NCI-H1092 treated with DMSO at 0.1 percent for 48 hours (cell line): ENCODE measurements at places on chromosomes 5 and 9.

GRCh38 chr5:12017007-12017406 lies 112.8 kb upstream of the CTNND2 start:
- DNase-seq, result no peak

- no peak for DNase-seq
Observed at GRCh38 chr5:8993031-8993430, 552.8 kb downstream of the SEMA5A start.

- DNase-seq, result no peak
Observed at GRCh38 chr5:466661-467310, 23.8 kb downstream of the EXOC3 start.

DNA sequence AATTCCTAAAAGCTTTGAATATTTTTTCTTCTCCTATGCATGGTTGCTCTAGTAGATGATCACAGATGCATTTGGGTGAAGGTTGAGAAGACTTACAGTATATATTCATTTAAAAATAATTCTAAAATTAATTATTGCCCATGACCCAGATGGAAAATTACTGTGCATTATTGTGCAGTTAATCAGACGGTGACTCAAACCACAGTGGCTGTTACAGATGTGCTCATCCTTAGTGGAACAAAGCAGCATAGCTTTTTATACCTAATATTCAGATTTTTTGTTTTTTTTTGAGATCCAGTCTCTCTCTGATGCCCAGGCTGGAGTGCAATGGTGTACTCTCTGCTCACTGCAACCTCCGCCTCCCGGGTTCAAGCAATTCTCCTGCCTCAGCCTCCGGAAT lies 10.7 kb downstream of the OR2V1 start:
- DNase-seq, result no peak

DNA sequence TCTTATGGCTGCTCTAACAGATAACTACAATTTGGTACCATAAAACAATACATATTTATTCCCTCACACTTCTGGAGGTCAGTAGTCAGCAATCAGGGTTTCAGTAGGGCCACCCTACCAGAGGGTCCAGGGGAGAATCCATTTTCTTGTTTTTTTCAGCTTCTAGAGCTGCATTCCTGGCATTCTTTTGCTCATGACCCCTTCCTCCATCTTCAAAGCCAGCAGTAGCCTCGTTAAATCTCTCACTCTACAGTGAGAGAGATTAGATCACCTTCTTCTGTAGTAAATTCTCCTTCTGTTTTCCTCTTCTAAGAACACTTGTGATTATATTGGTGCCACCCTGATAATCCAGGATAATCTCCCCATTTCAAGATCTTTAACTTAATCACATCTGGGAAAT lies 187.4 kb downstream of the RFK start:
- no peak for DNase-seq

- no peak for DNase-seq
Observed at GRCh38 chr5:143198332-143198731, 205.2 kb downstream of the NR3C1 start.

DNA sequence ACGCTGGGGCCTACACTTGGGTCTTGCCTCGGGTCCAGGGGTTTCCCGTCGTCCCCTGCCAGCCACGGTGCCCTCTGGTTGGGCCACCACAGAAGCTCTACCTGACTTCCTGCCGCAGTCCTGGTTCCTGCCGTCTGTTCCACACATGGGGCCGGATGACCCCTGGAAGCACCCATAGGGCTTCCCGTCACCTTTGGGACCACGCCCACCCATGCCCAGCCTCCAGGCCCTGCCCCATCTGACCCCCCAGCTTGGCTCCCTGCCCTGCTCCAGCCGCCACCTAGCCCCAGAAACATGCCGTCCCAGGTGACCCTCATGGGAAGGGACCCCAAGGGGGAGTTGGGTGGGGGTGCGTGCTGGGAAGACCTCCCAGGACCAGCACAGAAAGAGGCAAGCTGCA lies 13.7 kb downstream of the MRPL36 start:
- DNase-seq, result no peak

DNA sequence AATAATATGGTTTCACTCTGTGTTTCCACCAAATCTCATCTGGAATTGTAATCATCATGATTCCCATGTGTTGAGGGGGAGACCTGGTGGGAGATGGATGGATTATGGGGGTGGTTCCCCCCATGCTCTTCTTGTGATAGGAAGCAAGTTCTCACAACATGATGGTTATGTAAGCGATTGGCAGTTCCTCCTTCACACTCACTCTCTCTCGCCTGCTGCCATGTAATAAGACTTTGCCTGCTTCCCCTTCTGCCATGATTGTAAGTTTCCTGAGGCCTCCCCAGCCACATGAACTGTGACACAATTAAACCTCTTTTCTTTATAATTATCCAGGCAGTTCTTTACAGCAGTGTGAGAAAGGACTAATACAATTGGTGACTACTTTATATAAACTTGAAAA lies 48.4 kb downstream of the PTBP3 start:
- no peak for DNase-seq

DNA sequence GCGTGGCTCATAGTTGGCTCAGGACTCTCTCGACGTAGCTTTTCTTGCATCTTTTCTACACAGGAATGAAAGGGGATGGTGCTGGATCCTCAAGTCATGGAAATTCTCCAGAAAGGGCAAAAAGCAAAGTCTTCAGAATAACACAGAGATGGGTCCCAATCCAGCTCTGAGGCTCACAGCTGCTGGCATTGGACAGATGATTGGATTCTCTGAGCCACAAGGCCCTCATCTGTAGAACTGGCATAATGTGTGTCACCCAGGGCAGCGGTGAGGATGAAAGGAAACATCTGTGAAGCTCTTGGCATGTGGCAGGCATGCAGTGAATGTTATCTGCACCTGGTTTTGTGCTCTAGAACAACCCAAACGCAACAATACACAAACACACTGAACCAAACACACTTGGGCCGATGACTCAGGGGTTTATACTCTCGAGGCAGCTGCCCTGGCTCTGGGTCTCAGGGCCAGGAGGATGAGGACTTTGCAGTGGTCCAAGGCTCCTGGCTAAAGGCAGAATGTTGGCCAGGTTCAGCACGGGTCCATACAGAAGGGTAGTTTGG lies 64.0 kb upstream of the UBTD2 start:
- no peak for DNase-seq

DNA sequence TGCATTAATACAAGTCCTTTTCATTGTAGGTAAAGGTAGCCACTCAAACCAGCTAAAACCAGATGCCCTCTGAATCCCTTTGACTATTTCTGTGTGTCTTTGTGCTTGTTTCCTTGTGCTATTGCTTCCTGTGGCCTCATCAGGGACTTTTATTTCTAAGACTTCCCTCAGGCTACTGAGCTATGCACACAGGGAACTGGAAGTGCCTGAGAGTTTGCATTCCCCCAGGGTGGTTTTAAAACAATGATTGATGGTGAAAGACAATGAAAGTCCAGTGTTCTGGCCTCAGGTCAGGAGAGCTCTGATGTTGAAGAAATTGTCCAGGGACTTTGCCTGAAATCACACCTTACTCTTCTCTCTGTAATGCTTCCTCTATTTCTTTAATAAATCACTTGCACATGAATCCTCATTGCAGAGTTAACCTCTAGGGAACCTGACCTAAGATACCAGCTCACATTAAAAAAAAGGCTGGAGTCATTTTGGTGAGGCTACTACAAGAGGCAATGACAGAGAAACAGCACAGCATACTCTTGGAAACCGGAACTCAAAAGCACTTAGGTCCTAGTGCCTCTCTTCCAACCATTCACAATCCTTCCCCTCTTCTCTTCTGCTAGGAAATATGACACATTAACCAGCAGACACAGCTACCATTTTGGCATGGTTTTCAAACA lies 158.1 kb upstream of the NREP start:
- no peak for DNase-seq

GRCh38 chr9:122949696-122950095 lies 8.9 kb downstream of the RABGAP1 start:
- DNase-seq, result no peak

GRCh38 chr5:9851458-9851857 lies 221.3 kb upstream of the TAS2R1 start:
- no peak for DNase-seq

DNA sequence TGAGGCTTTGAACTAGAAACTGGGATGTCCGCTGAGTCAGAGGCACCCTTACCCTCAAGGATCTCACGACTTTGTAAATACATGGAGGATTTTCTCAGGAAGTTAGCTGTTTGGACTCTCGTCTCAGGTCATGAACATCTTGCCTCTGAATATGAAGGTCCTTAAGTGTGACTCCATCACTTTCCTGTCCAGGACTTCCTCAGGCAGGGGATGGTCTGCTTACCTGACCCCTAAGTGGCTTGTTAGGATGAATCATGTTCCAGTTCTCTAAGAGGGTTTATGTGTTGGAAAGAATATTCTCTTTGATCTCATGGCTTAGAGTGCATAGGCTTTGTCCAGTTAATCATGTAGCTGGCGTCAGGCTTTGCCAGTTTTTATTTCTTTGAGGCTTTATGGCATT lies 511.7 kb upstream of the KLF4 start:
- no peak for DNase-seq

GRCh38 chr5:177116631-177117373 lies 16.8 kb upstream of the NSD1 start:
- DNase-seq, result no peak

- no peak for DNase-seq
Observed at GRCh38 chr9:86072394-86072877, 26.9 kb downstream of the GOLM1 start.

GRCh38 chr5:77333451-77334123 lies 123.1 kb downstream of the PDE8B start:
- DNase-seq, result no peak

DNA sequence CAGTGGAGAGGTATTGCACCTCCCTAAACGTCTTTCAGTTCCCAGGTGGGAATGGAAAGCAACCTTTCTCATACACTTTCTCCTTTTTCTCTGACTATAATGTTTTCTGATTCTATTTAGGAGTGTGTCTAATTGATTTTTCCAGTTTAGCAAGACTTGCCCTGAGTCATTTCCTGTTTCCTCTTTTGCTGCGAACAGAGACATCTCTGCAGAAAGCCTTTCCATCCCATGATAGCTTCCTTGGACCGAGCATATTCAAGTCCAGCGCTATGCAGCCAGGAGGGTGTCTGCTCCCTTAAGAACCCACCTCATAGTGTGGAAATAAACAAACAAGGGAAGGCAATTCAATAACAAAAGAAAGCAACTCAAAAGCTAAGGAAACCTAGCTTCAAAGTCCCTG lies 60.0 kb upstream of the CDH6 start:
- DNase-seq, result no peak

DNA sequence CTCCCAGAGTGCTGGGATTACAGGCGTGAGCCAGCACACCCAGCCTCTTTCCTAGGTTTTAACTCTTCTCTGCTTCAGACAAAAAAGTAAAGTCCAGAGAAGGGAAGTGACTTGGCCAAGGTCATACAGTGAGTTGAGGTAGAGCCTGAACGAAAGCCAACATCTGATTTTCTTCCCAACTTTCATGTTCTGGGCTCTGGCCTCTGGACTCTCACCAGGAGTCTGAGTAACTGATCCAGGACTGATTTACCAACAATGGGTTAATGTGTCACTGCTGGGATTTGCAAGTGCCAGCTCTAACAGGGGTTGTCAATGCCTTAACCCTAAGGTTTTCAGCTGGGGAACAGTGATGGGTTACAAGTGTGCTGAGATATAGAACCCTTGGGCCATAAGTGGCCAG lies 32.2 kb upstream of the LARP1 start:
- DNase-seq, result no peak

DNA sequence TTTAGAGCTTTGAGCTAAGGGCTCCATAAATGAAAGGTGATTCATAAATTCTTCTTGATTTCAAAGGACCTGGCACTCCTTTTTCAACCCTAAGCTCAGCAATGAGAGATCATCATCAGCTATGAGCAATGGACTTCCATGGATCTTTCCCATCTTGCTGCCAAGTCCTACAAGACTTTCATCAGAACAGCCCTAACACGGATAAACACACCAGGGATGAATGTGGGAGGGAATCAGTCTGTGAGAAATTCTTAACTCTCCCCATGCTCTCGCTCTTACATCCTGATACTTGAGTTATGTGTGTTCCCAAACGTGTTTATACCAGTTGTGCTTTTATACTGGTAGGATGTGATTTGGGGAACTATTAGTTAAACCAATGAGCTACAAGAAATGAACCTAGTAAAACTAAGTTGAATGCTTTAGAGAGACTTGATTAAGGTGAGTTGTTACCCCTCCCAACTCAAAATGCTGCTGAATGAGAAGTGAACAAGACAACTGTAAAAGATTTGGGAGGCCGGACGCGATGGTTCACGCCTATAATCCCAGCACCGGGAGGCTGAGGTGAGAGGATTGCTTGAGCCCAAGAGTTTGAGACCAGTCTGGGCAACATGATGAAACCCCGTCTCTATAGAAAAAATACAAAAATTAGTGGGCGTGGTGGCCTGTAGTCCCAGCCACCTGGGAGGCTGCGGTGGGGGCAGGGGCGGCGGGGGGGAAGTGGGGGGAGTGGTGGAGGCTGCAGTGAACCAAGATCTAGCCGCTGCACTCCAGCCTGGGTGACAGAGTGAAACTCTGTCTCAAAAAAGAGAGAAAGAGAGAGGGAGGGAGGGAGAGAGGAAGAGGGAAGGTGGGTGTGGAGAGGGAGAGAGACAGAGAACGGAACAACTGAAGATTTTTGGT lies 5.2 kb upstream of the RPL26L1 start:
- DNase-seq, result no peak

- DNase-seq, result peak; percentile 98
Observed at GRCh38 chr9:113993838-113994540, 84.1 kb downstream of the AMBP start.

GRCh38 chr5:118777189-118777736 lies 211.1 kb downstream of the DTWD2 start:
- DNase-seq, result no peak

DNA sequence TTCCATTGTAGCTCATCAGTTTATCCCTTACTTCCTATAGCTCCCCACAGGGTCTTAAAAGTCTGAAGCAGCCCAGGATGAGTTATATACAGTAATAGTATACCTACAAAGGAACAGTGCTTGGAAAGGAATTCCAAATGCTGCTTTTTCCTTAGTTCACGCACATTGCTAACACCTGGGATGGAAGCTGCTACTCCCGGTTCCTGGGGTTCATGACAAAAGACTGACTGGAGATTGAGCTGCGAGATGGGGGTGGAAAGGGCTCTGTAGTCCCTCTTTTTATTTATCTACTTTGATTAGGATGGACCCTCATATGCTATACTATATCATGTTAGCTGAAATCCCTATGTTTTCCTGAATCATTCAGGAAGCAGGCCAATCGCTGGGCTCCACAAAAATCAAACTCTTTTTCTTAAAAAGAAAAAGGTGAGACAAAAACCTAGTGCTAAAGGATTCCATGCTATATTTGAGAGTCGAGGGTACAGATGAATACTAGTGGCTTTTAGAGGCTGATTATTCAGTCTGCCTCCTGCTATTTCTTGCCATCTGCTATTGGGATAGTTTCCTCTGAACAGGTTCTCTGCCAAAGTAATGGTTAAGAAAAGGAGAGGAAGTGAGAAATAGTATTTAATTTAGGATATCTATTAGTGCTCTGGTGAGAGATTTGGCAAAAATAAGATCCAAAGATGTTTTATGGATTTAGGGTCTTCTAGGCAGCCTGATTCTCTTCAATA lies 81.2 kb downstream of the MRPS27 start:
- no peak for DNase-seq

DNA sequence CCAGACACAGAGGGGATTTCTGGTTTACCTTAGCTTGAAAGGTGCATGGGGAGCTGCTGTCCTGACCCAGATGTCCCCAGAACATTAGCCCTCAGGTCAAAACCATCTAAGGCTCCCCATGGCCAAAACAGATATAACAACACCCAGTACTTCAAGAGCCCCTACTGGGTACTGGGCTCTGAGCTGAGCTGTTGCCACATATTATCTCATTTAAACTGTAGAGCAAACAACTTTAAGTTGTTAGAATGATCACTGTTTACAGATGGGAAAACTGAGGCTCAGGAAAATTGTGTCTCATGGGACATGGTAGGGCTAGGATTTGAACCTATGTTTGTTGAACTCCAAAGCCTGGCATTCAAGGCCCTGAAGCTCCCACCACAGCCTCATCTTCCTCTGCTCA lies 20.6 kb upstream of the SLC25A51 start:
- DNase-seq, result no peak
